NT2/D1 (cell line): ENCODE measurements at places on chromosomes 12 and 14.

DNA sequence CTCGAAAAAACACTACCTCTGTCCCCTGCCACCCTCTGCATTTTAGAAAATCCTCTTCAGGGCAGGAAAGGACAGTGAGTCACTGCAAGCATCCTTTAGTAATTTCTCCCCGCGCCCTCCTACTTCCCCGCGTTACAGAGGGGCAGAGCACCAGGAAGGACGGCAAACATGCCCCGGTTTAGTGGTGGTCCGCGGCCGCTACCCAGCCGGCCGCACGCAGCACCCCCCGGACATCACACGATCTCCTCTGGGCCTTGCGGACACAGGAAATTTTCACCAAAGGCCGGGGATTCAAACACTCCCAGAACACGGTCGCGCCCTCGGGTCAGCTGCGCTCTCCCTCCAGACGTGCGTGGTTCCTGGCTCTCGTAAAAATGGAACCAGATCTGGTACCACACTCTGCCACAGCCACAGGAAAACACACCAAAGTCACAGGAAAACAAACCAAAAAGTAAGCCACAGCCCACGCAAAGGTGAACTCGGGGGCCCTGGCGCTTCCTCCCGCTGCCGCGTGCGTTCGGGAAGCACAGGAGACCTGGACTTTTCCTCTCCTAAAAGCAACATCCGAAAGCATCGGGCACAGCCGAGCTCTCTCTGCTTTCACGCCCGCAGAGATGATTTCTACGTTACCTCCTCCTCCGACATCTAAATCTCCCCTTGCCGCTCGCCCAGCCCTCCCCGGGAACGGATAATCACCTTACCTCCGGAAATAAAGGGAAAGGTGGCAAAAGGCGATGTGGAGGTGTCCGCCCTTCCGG lies 839 bp downstream of the SLC38A1 start:
- DNase-seq = no peak

GRCh38 chr14:103122585-103122946 lies 695 bp upstream of the TNFAIP2 start:
- no peak for DNase-seq

- peak; percentile 6 for DNase-seq
Observed at GRCh38 chr12:44193281-44193680, 357.4 kb downstream of the TMEM117 start.

GRCh38 chr14:50107850-50108249 lies 8.5 kb downstream of the VCPKMT start:
- DNase-seq = no peak

GRCh38 chr12:17588968-17589367 lies 501.0 kb downstream of the RERGL start:
- peak; percentile 50 for DNase-seq

DNA sequence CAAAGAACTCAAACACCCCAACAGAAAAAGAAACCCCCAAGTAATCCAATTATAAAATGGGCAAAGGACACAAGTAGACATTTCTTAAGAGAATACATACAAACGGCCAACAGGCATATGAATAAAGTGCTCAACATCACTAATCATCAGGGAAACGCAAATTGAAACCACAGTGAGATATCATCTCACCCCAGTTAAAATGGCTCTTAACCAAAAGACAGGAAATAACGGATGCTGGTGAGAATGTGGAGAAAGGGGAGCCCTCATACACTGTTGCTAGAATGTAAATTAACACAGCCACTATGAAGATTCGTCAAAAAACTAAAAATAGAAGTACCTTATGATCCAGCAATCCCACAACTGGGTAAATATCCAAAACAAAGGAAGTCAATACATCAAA lies 52.4 kb downstream of the CLMN start:
- no peak for DNase-seq

DNA sequence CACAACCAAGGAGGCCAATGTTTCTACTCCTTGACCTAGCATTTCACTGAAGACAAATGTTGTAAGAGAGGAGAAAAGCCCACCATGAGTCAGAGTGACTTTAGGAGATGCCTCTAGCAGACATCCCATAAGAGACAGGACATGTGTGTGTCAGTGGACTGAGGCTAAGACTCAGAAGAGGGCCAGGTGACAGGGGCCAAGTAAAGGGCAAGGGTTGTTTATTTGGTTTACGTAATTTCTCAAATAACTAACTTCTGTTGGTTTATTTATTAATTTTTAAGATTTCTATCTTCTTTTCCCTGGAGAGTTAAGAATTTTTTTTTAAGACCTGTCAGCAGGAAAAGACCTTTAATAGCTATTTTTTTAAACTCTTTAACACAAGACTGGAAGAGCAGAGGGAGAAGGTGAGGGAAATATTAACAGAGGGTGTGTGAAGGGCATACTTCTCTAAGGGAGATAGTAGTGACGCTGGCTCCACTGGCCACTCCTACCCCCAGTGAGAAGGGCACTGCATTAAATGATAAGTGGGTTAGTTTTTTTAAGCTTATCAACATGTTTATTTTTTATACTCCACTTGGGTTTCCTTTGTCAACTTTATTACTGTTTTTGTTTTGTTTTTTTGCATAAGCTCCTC lies 3.4 kb downstream of the PNP start:
- no peak for DNase-seq

DNA sequence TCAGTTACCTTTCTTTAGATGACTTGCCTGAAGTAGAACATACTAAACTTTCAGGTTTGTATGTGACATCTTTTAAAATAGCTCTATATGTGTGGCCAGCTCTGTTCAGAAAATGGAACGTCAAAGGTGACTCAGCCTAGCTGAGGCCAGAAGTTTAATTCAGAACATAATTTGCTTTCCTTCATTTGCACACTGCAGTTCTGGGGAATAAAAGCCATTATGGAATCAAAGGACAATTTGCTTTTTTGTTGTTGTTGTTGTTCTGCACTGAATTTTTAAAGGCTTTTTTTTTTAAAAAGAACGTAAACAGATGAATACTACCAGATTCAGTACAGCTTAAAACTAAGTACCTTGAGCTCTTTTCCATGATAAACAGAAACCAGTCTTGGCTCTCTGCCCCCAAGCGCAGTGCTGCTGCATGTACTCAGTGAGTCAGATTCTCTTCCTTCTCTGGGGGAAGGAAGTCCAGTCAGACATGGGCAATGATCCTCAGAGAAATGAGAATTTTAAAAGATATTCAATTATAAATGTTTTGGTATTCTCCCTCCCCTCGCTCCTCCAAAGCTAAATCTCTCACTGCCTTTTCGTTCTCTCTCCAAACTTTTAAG lies 644.2 kb downstream of the NOVA1 start:
- DNase-seq = no peak
